ENCODE measurements at places on chromosomes 6 and 20. TPM values are rescaled to one million over a fixed set of nuclear protein-coding genes. Genes with fewer than 3 reads are reported as not detected.

DNA sequence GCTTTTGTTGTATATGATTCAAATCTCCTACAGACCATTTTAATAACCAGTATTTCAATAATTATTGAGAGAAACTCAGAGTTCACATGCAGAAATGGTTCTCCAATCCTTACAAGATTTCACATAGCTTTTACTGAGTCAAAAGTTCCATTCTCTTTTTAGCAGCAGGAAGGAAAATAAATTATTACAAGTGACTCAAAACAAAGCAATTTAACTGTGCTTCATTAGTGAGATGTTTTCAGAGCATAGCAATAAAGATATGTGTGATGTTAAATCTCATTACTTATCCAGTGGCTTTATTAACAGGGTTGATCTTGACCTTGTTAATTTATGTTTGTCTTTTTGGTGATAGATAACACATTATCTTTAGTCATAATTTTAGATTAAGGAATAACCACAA is 22.0 kb downstream of the KIF13A start:
- peak; percentile 81 for DNase-seq
- peak overlapping the region; percentile 49 for H3K27ac ChIP-seq
- H3K36me3 ChIP-seq, result no peaks in the 10 kb centered on the region
- H3K4me1 ChIP-seq, result peaks cover 15% of the 10 kb centered on the region

- no peaks in the 10 kb centered on the region for H3K4me1 ChIP-seq
- H3K4me3 ChIP-seq, result no peak overlapping the region
- no peak for DNase-seq
- H3K27ac ChIP-seq, result no peak overlapping the region
Measured at GRCh38 chr20:59723607-59724456, 119.5 kb downstream of the PHACTR3 start.

The RSPO3 gene
- polyA plus RNA-seq, result 0.85 TPM

The PTCRA gene
- not detected for polyA plus RNA-seq

The DNMT3B gene
- polyA plus RNA-seq, result 1.1 TPM

- no peak overlapping the region for H3K4me3 ChIP-seq
- no peaks in the 10 kb centered on the region for H3K36me3 ChIP-seq
- DNase-seq, result peak; percentile 49
- peaks cover 16% of the 10 kb centered on the region for H3K4me1 ChIP-seq
- H3K27me3 ChIP-seq, result no peaks in the 10 kb centered on the region
Measured at GRCh38 chr20:10508060-10508459, 73.0 kb downstream of the SLX4IP start.

DNA sequence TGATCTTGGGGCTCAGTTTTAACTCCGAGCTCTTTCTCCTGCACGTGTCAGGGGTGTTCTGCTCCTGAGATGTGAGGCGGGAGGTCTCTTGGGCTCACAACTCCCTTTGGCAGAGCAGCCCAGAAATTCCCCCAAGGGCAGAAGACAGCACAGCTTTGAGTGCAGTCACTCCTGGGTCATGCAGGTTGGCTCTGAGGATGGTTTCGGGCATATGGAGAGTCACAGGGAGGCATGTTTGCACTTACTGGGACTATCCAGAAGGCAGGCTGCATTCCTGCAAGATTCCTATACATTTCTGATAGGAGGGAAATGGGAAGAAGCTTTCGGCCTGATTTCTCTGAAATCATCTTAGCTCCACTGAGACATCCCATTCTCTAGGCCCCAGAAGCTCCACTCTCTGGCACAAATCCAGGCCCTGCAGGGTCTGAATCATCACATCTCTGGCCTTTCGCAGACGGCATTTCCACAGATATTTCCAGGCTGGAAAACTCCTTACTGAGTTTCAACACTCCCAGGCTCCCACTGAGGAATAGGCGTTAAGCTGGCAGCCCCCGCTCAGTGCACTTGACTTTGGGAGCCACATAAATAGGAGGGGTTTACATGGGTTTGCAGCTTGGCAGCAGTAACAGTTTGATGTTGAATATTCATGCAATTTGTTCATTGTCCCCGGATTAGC is 39.7 kb downstream of the AGPAT4 start:
- no peak overlapping the region for H3K4me3 ChIP-seq
- no peak overlapping the region for H3K27ac ChIP-seq
- no peaks in the 10 kb centered on the region for H3K27me3 ChIP-seq
- H3K4me1 ChIP-seq, result peaks cover 3% of the 10 kb centered on the region

GRCh38 chr6:108622641-108623298 is 62.1 kb downstream of the FOXO3 start:
- H3K4me3 ChIP-seq, result no peak overlapping the region
- peak; percentile 96 for DNase-seq
- no peaks in the 10 kb centered on the region for H3K27me3 ChIP-seq
- H3K4me1 ChIP-seq, result peaks cover 41% of the 10 kb centered on the region

The PLCB4 gene
- polyA plus RNA-seq, result 8.2 TPM

- H3K27ac ChIP-seq, result no peak overlapping the region
- H3K4me3 ChIP-seq, result no peak overlapping the region
- H3K4me1 ChIP-seq, result no peaks in the 10 kb centered on the region
Measured at GRCh38 chr20:46130534-46130933, 12.4 kb downstream of the CD40 start.
